ENCODE measurements at places on chromosomes 16 and 17.
A peak's percentile ranks its signal among the peaks of the same experiment; 100 is the strongest.

DNA sequence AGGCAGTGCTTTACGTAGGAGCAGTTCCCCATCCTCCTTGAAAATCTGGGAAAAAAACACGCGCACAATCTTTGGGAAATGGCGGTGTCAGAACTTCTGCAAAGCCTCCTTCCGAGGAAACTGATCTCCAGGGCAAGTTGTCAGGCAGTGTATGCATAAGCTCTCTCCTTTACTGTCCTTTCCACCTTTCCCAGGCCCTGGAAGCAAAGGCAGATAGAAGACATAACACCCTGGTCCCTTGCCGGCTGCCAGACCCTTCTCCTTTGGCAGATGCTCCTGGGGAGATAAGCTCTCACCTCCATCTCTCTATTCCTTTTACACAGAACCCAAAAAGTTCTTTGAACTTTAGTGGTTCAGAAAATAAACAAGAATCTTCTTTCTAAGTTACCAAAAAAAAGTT is 12.4 kb downstream of the TOB1 start:
- no peak for DNase-seq

DNA sequence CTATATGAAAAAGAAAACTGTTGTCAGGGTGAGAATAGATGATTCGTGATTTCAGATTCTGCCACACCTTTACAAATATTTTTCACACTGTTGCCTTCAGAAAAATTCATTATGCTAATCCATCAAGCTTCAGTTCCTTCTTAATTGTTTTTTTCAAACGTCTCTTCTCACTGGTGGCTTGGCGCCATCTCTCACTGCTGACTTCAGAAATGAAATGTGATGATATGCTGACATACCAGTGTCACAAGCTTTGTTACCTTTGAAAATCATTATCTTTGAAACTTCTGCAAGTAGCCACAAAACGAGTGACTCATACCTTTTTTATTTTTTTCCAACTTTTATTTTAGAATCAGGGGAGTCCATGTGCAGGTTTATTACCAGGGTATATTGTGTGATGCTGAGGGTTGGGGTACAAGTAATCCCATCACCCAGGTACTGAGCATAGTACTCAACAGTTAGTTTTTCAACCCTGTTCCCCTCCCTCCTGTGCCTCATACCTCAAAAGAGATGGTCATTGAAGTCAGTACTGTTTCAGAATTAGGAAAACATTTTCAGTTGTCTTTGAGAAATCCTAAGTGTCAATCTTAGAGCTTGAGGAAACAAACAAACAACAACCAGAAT is 14.0 kb upstream of the KRT222 start:
- DNase-seq: no peak

GRCh38 chr17:8916466-8916865 is 49.0 kb upstream of the PIK3R6 start:
- DNase-seq: no peak

GRCh38 chr16:10744370-10745030 is 858 bp downstream of the NUBP1 start:
- DNase-seq: peak; percentile 73

- DNase-seq: no peak
Observed at GRCh38 chr17:58399974-58400373, 17.4 kb downstream of the RNF43 start.

GRCh38 chr17:512926-513325 is 160.3 kb upstream of the RPH3AL start:
- DNase-seq: peak; percentile 35

DNA sequence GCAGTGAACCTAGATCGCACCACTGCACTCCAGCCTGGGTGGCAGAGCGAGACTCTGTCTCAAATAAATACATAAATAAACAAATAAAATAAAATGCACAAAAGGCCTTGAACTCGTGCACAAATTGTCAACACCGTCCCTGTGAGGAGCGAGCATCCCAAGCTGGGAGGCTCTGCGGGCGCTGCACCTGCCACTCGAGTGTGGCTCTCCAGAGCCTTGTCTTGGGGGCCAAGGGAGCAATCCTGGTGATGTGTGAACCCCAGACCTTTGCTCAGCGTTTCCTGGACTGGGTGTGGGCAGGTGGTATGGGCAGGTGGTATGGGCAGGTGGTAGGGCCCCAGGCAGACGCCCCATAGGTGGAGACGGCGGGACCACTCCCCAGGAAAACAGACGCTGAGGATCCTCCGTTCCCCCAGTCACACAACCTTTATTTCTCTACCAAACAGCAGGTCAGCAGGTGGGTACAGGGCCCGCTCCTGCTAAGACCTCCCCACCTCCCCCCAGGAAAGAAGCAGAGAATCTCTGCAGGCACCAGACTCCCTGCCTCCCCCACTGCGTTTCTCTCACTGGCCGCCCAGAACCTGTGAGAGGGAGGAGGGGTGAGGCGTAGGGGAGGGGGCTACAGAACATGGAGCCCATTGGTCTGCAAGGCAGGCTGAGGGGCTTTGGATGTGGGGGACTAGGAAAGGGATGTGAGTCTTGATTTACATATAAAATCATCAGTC is 7.4 kb upstream of the P2RX1 start:
- DNase-seq: no peak

- DNase-seq: no peak
Observed at GRCh38 chr16:11744075-11744470, 1.4 kb upstream of the TXNDC11 start.

GRCh38 chr17:27930000-27930399 is 36.8 kb upstream of the LYRM9 start:
- peak; percentile 25 for DNase-seq

DNA sequence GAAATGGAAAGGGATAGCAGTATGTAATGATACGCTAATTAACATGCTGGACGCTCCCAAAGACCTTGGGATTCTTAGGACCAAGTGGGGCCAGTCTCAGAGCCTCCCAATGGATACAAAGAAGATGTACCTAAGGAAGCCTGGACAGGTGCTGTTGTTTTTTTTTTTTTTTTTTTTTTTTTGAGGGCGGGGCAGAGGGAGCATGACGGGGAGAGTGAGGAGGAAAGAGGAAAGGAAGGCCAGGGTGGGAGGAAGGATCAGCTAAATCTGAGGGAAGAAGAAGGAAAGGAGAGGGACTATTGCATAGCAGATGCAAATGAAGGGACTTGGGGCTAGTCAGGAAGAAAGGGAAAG is 2.5 kb downstream of the VAMP2 start:
- no peak for DNase-seq

- DNase-seq: peak; percentile 2
Observed at GRCh38 chr17:72244494-72244893, 123.7 kb downstream of the SOX9 start.

GRCh38 chr17:70323269-70323668 is 153.9 kb downstream of the KCNJ2 start:
- DNase-seq: no peak

DNA sequence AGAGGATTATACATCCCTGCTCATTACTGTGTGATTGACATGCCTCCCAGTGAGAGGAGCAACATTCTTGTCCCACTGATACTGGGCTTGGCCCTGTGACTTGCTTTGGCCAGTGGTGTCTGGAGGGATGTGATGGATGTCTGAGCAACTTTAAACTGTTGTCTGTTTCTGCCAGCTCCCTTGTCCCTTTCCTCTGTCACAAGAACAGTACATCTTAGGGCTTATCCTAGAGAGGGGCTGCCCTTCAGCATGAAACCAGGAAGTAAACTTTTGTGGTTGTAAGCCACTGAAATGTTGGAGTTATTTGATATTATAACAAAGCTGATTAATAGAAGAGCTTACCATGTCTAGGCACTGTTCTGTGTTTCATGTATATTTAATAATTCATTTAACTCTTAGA is 82.9 kb upstream of the GPRC5B start:
- no peak for DNase-seq

GRCh38 chr16:55476625-55477533 is 2.1 kb upstream of the MMP2 start:
- DNase-seq: peak; percentile 30

GRCh38 chr17:29163563-29163962 is 16.6 kb downstream of the MYO18A start:
- peak; percentile 87 for DNase-seq

GRCh38 chr17:48314716-48315115 is 115.3 kb downstream of the SKAP1 start:
- no peak for DNase-seq

GRCh38 chr17:50280801-50281441 is 6.7 kb downstream of the TMEM92 start:
- no peak for DNase-seq

GRCh38 chr17:14446825-14447224 is 145.9 kb downstream of the HS3ST3B1 start:
- DNase-seq: no peak

DNA sequence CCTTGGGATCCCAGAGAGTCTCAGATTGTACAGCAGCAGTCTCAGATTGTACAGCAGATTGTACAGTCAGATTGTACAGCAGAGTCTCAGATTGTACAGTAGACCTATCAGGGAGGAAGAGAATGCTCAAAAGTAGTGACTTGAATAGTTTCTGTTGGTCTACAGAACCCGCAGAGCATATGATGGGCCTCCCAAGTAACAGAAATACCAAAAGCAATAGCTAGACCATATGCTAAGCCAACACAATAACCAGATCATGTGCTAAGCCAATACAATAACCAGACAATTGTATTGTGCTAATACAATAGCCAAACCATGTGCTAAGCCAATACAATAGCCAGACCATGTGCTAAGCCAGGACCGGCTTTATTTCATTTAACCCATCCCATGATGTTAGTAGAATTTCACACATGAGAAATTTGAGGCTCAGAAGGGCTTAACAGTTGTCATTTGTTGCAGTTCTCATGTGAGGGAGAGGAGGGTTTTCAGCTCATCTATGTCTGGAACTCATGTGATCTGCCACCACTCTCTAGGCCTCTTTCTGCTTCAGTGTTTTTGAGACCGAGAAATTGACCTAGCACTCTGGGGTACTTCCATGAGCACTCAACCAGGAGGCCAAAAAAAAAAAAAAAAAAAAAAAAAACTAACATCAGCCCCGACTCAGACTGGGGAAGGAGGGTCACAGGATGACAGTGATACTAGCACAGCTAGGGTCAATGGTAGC is 144.0 kb downstream of the SOX9 start:
- no peak for DNase-seq

DNA sequence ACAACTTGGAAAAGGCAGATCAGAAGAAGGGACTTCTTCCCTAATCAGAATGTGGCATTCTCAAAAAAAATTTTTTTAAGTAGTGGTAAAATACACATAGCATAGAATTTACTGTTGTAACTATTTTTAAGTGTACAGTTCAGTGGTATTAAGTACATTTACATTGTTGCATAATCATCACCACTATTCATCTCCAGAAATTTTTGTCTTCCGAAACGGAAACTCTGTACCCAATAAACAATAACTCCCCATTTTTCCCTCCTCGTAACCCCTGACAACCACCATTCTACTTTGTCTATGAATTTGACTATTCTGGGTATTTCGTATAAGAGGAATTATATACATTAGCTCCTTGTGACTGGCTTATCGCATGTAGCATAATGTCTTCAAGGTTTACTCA is 18.9 kb downstream of the METTL9 start:
- DNase-seq: no peak

DNA sequence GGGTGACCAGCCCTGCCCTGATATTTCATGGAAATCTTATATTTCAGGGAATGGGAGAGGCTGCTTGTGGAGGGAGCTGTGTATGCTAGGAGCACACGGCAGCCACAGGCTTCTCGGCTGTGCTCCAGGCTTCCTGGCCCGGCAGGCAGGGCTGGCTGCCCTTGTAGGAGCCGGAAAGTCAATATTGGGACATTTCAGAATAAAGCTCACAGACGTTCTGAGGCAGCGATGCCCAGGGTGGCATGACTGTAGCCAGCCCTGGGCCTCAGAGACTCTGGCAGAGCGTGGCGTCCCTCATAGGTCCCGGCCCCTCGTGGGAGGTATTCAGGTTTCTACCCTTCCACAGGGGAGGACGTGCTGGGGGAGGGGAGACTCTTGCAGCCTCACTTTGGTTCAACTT is 65.7 kb downstream of the BANP start:
- no peak for DNase-seq

- DNase-seq: no peak
Observed at GRCh38 chr17:49725452-49726130, 17.8 kb upstream of the SLC35B1 start.

DNA sequence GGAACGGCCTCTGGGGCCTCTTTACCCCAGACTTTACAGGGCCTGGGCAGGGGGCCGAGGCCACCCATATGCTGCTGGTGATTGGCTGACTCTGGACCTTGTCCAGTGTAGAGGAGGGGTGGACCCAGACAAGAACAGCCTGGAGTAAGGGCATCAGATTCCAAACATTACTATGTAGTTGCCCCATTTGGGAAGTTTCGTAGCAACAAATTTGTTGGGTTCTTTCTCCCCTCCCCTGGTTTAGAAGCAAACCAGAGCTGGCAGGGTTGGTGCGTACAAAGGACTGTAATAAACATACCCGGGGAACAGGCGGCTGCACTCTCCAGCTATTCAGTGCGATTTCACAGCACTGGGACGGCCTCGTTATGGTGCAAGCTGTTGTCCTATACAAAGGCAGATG is 145.5 kb downstream of the NTN1 start:
- no peak for DNase-seq

- no peak for DNase-seq
Observed at GRCh38 chr16:77183137-77183536, 7.9 kb upstream of the MON1B start.

GRCh38 chr17:75188614-75189013 is 5.9 kb upstream of the SUMO2 start:
- DNase-seq: no peak

DNA sequence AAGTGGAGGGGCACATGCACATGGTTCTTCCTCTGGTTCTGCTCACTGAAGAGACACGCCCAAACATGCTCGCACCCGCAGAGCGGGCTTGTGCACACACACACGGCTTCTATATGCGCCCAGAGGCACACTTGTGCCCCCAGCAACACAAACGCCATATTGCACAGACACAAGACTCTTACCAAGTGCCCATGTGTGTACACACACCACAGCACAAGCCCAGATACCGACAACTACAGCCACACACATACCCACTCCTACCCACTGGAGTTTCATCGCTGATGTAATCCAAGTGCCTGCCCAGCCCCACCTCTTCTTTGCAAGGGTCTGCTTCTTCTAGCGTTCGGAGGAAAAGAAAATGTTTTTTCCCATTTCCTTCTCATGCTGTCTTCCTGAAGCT is 6.5 kb upstream of the PRR29 start:
- no peak for DNase-seq

DNA sequence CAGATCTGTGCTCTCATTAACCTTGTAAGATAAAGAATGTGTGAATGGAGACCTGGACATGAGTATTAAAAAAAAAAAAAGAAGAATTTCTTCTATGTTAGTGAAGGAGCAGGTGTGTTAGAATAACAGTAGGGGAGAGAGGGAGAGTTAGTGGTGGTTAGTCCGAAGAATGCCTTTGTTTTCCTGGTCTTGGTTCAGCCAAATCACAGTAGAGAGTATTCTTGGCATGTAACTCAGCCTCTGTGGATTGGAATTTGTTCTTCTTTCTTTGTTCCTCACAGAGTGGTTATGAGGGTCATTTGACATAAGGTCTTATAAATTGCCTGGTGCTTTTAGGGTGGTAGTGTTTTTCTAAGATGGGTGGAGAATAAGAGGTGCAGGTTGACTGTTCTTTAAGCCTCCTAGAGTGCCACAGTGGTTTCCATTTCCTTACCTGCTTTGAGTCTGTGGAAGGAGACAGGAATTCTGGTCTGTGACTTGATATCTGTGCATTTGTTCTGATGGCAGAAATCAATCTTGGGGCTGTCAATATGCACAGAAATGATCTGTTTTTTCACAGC is 17.6 kb downstream of the NUP93 start:
- DNase-seq: no peak
